Foreskin keratinocyte (primary cell): ENCODE measurements at places on chromosomes 1 and 21. TPM values are rescaled to one million over a fixed set of nuclear protein-coding genes. Genes with fewer than 3 reads are reported as not detected.

The SLC25A34 gene
- total RNA-seq, result 0.35 and 0.44 TPM in 2 replicates

The HEYL gene
- 0.03 TPM in 1 of 2 replicates, not detected in the other for total RNA-seq

The OR10Z1 gene
- not detected in 2 replicates for total RNA-seq

The SPATA46 gene
- total RNA-seq, result not detected in 2 replicates

The ZBTB8A gene
- 5.7 and 6.9 TPM in 2 replicates for total RNA-seq

The LEFTY2 gene
- total RNA-seq, result not detected in 2 replicates

The DIPK1A gene
- total RNA-seq, result 9.9 and 12.3 TPM in 2 replicates

The ARHGEF16 gene
- 24.1 and 25.2 TPM in 2 replicates for total RNA-seq

The CA6 gene
- not detected in 2 replicates for total RNA-seq

The LCE6A gene
- total RNA-seq, result 0.18 TPM in 1 of 2 replicates, not detected in the other

The MAN1C1 gene
- total RNA-seq, result 0.07 TPM in 2 replicates

The CADM3 gene
- total RNA-seq, result not detected in 2 replicates

The KRTAP13-2 gene
- total RNA-seq, result not detected in 2 replicates

The SVBP gene
- 18.0 and 19.6 TPM in 2 replicates for total RNA-seq

The KISS1 gene
- not detected in 2 replicates for total RNA-seq

The MMEL1 gene
- total RNA-seq, result 0.20 TPM in 1 of 2 replicates, not detected in the other

The WNT3A gene
- total RNA-seq, result 0.04 TPM in 1 of 2 replicates, not detected in the other

The TMEM183A gene
- 66.7 and 67.8 TPM in 2 replicates for total RNA-seq
